ENCODE measurements at places on chromosomes 3 and 15. TPM values are rescaled to one million over a fixed set of nuclear protein-coding genes. Genes with fewer than 3 reads are reported as not detected.

The QARS1 gene
- 271 TPM for total RNA-seq

The MLF1 gene
- total RNA-seq, result 7.9 TPM

The C2CD4A gene
- total RNA-seq, result 4.2 TPM

The LMCD1 gene
- 16.1 TPM for total RNA-seq

The KLF15 gene
- total RNA-seq, result 0.65 TPM

The TM6SF1 gene
- 40.7 TPM for total RNA-seq

The MUC13 gene
- not detected for total RNA-seq

The SPINK8 gene
- not detected for total RNA-seq

The AHSG gene
- total RNA-seq, result not detected

The TOPAZ1 gene
- not detected for total RNA-seq

The AGTR1 gene
- total RNA-seq, result under 0.01 TPM

The HACD3 gene
- total RNA-seq, result 112 TPM

The DNAH12 gene
- total RNA-seq, result not detected

The GNAT1 gene
- not detected for total RNA-seq

The CEP19 gene
- total RNA-seq, result 1.9 TPM

The ENTPD3 gene
- not detected for total RNA-seq

The TWF2 gene
- 168 TPM for total RNA-seq

The FRMD5 gene
- total RNA-seq, result 29.0 TPM

The EFCAB12 gene
- not detected for total RNA-seq

The SUSD5 gene
- 5.2 TPM for total RNA-seq

The GADL1 gene
- 0.32 TPM for total RNA-seq

The CP gene
- total RNA-seq, result not detected

The ITGA11 gene
- total RNA-seq, result under 0.01 TPM

The TMEM158 gene
- total RNA-seq, result 2.6 TPM

The RLBP1 gene
- not detected for total RNA-seq

The SLC15A2 gene
- total RNA-seq, result under 0.01 TPM

The SLC2A2 gene
- total RNA-seq, result not detected

The ECE2 gene
- not detected for total RNA-seq

Measured in epithelial cell of umbilical artery (primary cell).